ENCODE measurements at places on chromosomes 7 and 10.

DNA sequence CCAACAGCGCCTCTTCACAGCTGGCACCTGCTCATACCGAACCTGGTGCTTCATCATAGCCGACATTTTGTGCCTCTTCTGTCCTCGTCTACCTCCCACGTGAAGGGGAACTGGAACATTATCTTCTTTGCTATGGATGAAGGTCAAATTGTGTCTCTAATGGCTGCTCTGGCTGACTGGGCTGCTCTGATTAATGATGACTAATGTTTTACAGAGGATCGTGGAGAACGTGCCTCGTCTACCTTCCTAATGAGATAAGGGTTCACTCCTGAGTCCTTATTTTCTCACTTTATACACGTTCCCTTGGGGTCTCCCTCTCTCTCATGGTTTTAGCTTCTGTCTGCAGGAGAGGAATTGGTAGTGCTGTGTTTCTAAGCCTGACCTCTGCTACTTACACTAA lies 420.3 kb downstream of the PHTF2 start:
- no peak for DNase-seq

DNA sequence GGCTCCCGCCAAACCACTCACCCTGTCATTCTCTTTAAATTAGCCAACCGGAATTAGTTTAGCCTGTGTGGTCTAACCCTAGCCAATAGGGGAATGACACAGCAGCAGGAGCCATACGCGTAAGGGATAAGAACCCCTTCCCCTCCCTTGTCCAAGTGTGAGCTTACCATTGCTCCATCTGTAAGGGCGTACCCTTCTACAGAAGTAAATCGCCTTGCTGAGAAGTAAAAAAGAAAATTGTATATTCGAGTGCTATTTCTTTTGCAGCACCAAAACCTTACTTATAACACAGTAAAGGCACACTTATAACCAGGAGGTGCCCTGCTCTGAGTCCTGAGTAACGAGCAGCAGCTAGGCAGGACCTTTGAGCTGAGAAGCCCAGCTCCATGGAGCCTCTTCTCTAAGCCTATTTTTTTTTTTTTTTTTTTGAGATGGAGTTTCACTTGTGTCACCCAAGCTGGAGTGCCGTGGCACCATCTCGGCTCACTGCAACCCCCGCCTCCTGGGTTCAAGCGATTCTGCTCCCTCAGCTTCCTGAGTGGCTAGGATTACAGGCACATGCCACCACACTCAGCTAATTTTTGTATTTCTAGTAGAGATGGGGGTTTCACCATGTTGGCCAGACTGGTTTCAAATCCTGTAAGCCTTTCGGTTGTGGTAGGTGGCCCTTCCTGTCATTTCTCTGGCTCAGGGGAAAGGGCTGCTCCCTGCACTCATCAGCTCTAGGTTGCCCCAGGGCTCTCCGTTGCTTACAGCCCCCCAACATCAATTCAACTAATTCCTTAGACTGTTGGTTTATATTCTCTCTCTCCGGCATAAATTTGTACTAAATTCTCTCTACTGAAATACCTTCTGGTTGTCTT lies 73.3 kb downstream of the NSUN6 start:
- no peak for DNase-seq

GRCh38 chr10:62058476-62058875 lies 157.0 kb downstream of the ARID5B start:
- DNase-seq, result no peak

DNA sequence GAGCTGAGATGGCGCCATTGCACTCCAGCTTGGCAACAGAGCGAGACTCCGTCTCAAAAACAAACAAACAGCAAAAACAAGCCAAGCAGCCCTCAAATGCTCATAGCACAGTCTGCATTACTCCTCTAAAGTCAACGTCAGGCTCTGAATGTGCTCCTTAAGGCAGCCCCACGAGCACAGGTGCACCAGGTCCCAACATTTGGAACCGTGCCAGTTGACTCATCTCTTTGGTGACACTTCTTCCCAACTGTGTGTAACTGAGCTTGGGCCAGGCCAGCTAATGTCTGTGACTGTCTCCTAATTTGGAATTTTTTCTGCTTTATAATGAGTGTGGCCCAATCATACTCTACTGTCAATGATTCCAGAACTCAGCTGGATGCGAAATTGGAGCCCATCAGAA lies 66.3 kb upstream of the EFCAB10 start:
- no peak for DNase-seq

DNA sequence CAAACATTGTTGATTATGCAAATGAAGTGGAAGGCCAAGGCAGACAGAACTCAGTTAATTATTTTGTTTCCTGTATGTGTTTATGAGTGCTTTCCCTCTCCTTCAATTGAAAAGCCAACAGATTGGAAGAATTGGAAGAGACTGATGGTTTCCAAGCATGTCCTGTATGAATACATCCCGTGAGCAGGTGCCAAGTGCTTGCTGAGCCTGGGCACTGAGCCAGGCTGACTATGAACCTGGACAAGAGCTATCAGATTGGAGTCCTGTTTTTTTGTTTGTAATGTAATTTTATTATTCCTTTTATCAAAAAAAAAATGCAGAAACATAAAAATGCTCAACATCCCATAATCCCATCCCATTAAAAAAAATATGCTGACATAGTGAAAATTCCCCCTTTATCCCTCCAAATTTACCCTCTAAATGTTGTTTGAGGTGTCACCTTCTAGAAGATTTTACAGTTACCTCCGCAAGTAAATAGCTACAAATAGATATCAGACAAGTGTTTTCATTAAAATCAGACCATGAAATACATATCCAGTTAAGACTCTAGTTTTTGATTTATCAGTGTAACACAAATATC lies 449.5 kb downstream of the GRID1 start:
- DNase-seq, result no peak

GRCh38 chr7:155694851-155695250 lies 50.4 kb downstream of the RBM33 start:
- no peak for DNase-seq

DNA sequence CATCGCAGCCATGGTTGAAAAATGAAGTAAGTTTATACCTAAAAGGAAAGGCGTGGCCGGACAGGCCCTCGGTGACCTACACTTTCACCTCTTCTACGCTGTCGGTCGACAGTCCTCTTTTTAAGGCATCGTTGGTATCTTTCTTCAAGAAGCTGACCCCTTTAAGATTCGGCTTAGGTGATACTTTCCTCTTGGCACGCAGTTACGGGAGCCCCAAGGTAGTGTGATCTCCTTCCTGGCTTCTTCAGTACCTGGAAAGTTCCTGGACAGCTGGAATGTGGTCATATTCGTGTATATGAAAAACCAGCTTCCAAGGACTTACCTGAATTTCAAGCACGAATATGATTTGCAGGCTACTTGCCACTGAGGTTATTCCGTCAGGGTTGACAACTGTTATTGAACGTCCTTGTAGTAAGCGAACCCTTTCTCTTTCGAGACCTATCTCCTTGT lies 885 bp upstream of the SYPL1 start:
- no peak for DNase-seq

DNA sequence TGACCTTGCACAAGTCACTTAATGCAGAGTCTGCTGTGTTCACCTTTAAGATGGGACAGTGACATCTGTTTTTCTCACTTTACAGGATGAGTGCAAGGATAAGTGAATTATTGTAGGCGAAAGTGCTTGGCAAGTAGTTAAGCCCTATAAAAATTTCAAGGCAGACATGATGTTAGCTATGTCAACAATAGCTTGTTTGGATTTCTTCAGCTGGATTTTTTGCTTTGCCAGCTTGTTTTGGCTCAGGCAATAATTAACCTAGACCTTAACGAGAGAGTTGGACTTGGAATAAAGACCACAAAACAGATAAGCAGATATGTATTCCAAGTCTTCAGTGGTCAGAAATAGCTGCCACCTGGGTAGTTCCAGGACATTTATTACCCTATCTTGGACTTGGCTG lies 255.2 kb downstream of the ARL4A start:
- DNase-seq, result no peak

GRCh38 chr10:128776673-128777252 lies 650.5 kb upstream of the MKI67 start:
- DNase-seq, result no peak

DNA sequence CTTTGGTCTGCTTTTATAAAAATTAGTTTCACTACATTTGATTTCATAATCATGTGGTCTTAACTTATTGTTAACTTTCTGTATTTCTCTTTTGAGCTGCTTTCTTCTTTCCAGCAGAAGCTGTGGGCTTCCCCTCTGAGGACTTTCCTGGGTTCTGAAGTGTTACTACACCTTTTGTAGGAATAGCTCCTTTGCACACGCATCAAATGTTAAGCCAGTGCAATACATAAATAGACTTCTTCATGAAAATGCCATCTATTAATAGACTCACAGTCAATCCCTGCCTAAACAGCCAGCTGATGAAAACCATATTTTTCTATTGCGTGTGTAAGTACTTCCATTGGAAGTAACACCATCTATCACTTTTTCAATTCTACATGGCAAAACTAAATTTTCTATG lies 1.5 kb downstream of the ABCB4 start:
- DNase-seq, result no peak
